NCI-H1436 treated with DMSO at 0.1 percent for 48 hours (cell line): ENCODE measurements at places on chromosomes 13 and 19.

- DNase-seq, result no peak
Observed at GRCh38 chr13:18995259-18995873, 186.3 kb downstream of the TUBA3C start.

GRCh38 chr13:75385708-75386083, 96.3 kb downstream of the TBC1D4 start:
- no peak for DNase-seq

- no peak for DNase-seq
Observed at GRCh38 chr19:40908976-40909375, 26.9 kb upstream of the CYP2A7 start.

DNA sequence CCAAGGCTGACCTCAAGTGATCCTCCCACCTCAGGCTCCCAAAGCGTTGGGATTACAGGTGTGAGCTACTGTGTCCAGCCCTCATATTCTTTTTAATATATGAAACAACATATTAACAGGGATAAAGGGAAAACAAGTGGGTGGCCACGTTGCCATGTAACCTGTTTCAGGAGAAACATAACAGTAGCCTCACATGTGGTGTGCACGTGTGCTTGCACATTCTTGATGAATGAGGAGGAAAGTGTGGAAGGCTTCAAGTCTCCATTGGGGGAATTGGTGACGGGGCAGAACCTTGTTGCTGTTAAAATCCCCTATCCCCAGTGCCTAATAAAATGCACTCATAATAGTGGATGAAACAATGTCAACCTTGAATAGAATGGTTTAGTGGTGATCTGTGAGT, 202.3 kb downstream of the MTUS2 start:
- no peak for DNase-seq

GRCh38 chr13:61833228-61833627, 417.6 kb upstream of the PCDH20 start:
- DNase-seq, result no peak

- no peak for DNase-seq
Observed at GRCh38 chr13:43880926-43881325, 1.2 kb downstream of the LACC1 start.

GRCh38 chr19:40510526-40511115, 43.8 kb downstream of the SPTBN4 start:
- DNase-seq, result no peak

DNA sequence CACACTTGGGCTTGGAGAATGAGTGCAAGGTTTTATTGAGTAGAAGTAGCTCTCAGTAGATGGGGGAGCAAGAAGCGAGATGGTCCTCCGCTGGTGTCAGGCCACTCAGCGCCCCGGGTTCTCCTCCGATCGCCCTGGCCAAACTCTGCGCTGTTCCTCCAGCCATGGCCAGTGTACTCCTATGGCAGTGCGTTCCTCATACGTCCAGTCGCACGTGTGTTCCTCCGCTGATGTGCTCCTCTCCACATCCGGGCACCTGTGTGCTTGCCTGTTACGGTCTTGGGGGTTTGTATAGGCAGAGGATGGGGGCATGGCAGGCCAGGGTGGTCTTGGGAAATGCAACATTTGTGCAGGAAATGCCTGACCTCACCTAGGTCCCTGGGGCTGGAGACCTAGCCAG, 1899.4 kb downstream of the PCDH9 start:
- no peak for DNase-seq

- no peak for DNase-seq
Observed at GRCh38 chr19:36805364-36805763, 32.8 kb upstream of the ZNF850 start.

- DNase-seq, result no peak
Observed at GRCh38 chr13:103941506-103942140, 875.4 kb upstream of the SLC10A2 start.

DNA sequence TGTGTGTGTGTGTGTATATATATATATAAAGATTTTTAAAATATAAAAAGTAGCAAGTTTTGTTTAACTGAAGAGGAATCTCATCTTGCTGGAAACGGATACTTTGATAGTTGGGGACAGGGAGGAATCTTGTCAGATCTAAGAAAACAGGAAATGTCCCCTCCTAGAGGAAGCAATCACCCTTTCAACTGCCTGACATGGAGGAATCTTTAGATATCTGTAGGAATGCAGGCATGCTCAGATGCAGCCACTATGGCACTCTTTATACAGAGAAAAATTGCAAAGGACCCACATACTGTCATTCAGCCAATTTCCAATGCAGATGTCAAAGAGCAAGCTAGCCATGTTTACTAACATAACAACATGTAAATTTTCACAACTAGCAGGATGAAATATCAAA, 38.8 kb downstream of the ZNF611 start:
- no peak for DNase-seq

GRCh38 chr19:611481-611868, 21.8 kb downstream of the HCN2 start:
- no peak for DNase-seq
